NCI-H82 (cell line): ENCODE measurements at places on chromosomes 11 and 22.

- DNase-seq, result peak; percentile 81
Observed at GRCh38 chr11:133064152-133064877, 468.0 kb downstream of the OPCML start.

DNA sequence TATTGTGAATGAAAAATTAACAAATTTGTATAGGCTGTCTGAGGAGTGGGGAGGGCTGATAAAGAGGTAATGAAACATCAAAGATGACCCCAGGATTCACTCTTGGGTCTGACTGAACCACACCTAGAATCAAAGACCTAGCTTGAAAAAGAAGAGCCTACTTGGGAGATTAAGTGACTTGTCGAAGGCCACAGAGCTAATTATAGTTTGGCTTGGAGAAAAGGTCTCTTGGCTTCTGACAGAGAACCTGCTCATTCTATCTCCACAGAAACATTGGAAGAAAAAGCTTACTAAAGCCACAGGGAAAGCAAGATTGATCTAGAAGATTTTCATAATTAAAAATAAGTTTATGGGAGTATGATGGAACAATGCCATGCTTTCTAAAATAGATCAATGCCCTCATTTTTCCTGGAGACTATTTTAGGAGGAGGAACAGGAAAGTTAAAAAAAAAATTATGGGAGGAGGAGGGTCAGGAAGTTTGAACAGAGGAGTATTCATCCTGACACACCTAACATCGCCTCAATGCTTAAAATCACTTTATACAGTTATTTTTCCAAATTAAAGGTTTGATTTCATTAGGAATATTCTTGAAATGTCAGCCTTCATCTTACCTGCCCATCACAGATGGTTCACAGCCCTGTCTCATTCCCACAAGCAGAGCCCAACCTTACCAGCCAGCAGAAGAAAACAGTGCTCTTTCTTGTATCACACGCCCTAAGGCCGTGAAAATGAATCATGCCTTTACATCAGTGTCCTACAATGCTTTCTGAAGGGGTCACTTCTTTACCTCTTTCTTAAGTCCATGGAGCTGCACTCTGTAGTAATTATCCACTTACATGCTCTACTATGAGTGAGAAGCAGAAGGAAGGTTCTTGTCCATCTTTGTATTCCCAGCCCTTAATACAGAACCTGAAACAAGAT is 231.1 kb upstream of the MPPED2 start:
- no peak for DNase-seq

- DNase-seq, result no peak
Observed at GRCh38 chr22:22895776-22896445, 8.3 kb downstream of the IGLL5 start.

DNA sequence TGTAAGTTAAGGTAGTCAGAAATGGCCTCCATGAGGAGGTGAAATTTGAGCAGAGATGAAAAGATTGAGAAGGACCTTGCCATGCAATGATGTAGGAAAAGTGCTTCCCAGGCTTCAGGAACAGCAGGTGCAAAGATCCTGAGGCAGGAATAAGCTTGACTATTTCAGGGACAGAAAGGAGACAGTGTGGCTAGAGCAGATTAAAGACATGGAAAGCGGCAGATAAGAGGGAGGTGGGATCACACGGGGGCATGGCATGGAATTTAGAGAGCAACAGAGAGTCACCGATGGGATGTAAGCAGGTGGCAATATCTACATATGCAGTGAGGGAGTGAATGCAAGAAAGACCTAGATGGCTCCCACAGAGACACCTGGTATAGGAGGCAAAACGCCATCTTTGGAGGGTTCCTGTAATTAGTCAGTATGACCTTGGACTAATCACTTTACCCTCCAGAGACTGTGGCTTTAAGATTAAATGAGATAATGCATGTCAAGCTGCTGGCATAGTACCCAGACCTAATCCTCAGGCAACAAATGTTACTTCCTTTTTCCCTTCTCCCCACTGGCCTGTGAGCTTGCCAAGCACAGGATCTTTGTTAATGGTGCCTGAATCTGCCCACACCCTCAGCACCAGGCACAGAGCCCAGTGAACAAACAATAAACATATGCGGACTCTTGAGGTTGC is 24.6 kb upstream of the ACER3 start:
- peak; percentile 78 for DNase-seq

- DNase-seq, result no peak
Observed at GRCh38 chr11:30489076-30489475, 97.1 kb downstream of the MPPED2 start.

- DNase-seq, result no peak
Observed at GRCh38 chr11:129951201-129951865, 51.3 kb downstream of the PRDM10 start.
